ENCODE measurements at places on chromosomes 7 and 10.
A peak's percentile ranks its signal among the peaks of the same experiment; 100 is the strongest.

DNA sequence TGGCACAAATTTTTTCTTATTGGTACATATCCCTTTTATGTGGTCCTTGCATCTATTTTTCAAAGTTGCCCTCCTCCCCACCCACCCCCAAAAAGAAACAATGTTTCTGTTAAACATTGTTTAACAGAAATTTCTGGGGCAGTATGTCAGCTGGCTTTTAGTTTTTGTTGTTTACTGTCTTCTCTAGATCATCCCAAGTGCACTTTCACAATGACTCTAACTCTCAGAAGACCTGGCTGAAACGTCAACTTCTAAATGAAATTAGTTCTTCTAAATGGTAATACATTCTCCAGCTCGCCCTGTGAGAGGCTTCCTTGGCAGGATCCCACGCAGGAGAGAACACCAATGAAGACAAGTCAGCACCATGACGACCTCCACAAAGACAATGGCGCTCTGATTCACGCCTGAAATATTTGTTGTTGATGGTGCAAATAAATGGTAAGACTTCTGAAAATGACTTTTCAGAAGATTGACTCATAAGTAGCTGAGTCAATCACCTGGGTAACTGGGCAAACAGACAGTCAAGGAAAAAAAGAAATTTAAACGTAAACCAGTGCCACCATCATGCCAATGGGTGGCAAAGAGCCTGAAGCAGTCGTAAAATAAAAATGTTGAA is 293.7 kb downstream of the FZD1 start:
- DNase-seq = no peak

- DNase-seq = no peak
Observed at GRCh38 chr7:116551692-116552091, 26.9 kb downstream of the CAV1 start.

DNA sequence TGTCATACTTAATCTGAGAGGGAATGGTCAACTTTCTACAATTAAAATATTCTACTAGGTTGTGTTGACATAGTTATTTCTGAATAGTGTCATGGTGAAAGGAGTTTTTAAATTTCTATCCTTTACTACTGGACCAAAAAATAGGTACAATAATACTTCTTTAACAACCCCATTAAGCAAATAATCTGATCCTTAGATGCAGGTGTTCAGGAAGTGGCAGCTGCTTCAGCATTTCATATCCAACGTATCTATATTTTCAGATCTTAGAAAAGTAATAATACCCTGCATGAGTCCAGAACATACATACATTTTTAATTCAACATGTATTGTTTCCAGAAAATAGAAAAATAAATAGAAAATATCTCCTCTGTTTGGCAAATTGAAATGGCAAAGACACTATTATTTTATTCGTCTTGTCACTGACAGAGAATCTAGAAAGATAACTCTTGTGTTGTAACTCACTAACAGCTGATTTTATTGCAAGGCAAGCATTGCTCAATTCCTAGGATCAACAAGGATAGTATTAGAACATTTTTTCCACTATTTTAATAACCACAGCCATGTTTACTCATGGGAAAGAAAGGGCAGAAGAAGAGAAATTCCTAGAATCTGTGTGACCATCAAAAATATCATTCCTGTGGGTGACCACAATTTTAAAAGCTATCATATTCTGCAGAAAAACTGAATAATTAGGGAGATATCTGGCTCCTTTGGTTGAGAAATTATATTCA is 159.3 kb upstream of the CNTNAP2 start:
- DNase-seq = no peak

GRCh38 chr7:110557136-110557535 is 533.8 kb upstream of the LRRN3 start:
- no peak for DNase-seq

DNA sequence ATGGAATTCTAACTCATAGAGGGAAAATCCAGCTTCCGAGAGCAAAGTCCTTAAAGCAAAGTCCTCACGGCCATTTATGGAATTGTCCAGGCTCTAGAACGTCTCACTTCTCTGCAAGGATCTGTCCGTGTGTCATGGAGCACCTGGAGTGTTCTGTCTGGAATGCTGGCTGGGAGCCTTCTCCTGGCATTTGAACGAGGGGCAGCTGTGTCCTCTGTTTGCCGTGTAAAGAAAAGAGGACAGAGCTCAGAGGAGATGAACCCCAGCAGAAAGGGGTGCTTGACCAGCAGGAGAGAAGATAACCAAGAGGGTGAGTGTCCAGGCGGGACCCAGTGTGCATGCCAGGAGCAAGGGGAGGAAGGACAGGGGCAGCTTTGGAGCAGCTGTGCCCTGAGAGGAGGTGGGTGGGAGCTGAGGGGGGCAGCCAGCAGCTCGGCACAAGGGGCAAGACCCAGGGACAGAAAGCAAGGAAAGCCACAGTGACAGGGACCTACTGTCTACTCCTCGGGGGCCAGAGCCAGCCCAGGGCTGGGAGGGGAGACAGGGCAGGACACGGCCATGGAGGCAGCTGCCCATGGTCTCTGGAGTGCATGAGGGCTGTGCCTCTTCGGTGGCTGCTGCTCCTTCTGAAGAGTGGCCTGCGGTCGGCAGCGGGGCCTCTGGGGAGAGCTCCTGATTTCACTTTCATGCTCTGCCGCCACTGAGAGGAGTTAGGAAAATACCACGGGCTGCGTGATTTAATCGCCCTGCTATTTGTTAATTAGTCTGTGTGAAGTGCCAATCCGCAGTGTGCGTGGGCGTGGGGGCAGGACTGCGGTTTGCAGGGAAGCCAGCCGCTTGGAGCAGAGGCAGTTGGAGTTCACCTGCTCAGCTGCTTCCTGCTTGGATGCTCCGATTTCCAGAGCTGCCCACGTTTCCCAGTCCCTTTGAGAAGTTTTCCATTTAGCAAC is 149.3 kb upstream of the SHH start:
- no peak for DNase-seq

DNA sequence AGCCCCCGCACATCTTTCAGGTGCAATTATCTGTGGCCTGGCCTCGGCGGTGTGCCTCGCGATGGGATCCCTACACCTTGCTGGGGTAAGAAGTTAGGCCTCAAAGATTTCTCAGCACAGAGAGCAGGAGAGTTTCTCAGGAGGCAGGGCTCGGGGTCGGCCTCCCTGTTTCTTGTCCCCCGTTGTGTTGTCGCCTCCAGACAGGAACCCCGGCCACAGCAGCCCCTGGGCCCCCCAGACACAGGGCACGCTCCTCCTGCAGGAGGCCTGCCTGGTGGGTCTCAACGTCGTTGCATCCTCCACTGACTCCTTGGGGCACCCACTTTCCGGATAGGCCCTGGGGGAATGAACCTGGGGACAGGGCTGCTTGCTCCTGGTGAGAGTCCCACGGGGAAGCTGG is 229.1 kb upstream of the SHH start:
- DNase-seq = no peak

GRCh38 chr7:14734839-14735321 is 167.7 kb downstream of the DGKB start:
- DNase-seq = peak; percentile 4
